ENCODE measurements at places on chromosomes 12 and 14. TPM values are rescaled to one million over a fixed set of nuclear protein-coding genes. Genes with fewer than 3 reads are reported as not detected.

LIN7A gene
- 12.8 TPM for total RNA-seq

SCNN1A gene
- 594 TPM for total RNA-seq

KCNMB4 gene
- total RNA-seq, result 6.9 TPM

CLEC4E gene
- 3.0 TPM for total RNA-seq

Measured in upper lobe of left lung (tissue), 6 donors.